Activated CD4-positive, alpha-beta T cell treated with anti-CD3 and anti-CD28 coated beads, Interleukin-10, Interleukin-2, amounts not matched to agents 100 ng/mL and 50 ng/mL, durations not matched to agents 16 hours and 8 hours (primary cell): ENCODE measurements at places on chromosomes 2 and 18.

GRCh38 chr2:15812187-15812780 lies 128.1 kb upstream of the MYCN start:
- DNase-seq = no peak

DNA sequence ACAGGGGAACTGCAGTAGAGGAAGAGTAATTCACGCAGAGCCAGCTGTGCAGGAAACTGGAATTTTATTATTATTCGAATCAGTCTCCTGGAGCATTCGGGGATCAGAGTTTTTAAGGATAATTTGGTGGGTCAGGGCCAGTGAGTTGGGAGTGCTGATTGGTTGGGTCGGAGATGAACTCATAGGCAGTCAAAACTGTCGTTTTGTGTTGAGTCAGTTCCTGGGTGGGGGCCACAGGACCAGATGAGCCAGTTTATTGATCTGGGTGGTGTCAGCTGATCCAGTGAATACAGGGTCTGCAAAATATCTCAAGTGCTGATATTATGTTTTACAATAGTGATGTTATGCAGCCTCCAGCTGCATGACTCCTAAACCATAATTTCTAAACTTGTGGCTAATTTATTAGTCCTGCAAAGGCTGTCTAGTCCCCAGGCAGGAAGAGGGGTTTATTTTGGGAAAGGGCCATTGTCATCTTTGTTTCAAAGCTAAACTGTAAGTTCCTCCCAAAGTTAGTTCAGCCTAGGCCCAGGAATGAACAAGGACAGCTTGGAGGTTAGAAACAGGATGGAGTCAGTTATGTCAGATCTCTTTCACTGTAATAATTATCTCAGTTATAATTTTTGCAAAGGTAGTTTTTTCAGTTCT lies 67.0 kb downstream of the ASAP2 start:
- DNase-seq = no peak

DNA sequence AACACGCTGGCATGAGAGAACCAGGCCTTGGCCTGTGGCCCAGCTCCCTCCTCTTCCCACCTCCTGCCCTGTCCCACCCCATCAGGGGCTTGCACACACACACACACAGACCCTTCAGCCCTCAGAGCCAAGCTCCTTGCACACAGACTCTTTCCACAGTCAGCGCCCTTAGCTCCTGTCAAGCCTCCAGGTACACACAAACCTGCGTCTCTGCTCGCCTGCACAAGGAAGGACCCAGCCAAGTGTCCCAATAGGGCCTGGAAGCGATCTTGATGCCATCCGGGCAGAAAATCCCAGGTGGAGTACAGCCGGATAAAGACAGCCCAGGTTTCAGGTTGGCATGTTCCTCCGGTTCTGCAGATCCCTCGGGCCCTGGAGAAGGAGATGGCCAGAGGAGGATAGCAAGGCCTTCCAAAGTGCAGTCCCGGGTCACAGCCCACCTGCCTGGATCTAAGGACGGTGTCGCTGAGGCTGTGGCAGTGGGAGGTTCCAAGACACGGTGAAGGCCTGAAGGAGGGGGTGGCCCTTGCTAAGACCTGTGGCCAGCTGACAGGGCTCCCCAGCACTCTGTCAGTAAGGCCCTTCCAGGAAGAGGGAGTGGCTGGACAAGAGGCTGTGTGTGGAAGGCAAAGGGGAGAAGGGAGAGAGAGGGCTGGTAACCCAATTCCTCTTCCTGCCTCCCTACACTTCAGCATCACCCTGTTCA lies 18.5 kb upstream of the STEAP3 start:
- no peak for DNase-seq

GRCh38 chr2:39845460-39846146 lies 66.5 kb upstream of the THUMPD2 start:
- no peak for DNase-seq

- no peak for DNase-seq
Measured at GRCh38 chr18:59721211-59721610, 24.0 kb upstream of the CCBE1 start.
